ENCODE measurements at places on chromosomes 4 and X.

DNA sequence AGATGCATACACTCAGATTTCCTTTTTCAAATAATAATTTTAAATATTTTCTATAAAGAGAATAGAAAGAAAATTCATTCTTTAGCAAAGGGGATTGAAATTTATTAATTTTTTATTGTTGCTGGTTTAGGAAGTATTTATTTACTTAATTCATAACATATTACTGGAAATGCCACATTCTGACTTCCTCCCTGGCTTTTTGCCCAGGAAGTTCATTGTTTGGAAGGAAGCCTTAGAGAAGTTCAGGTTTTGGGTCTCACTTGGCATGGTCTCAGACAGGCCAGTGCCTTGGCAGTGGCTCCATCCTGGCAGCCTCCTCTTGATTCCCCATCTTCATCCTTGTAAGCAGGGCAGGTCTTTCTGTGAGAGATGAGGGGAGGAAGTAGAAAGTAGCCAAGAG, 50.5 kb downstream of the IL15 start:
- DNase-seq, result no peak

DNA sequence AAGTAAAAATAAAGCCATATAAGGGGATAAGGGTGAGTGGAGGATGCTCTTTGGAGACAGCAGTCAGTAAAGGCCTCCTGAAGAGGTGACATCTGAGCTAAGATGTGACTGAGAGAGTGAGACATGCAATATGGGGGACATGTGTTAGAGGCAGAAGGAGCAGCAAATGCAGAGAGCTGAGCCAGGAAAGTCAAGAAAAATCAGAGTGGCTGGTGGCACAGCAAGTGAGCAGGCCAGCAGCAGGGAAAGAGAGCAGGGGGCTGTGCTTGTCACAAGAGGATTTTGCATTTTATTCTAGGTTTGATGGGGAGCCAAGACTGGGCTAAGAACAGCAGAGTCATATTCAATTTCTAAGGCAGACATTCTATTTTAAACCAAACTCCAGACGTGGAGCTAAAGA, 394.5 kb downstream of the KCNIP4 start:
- no peak for DNase-seq

DNA sequence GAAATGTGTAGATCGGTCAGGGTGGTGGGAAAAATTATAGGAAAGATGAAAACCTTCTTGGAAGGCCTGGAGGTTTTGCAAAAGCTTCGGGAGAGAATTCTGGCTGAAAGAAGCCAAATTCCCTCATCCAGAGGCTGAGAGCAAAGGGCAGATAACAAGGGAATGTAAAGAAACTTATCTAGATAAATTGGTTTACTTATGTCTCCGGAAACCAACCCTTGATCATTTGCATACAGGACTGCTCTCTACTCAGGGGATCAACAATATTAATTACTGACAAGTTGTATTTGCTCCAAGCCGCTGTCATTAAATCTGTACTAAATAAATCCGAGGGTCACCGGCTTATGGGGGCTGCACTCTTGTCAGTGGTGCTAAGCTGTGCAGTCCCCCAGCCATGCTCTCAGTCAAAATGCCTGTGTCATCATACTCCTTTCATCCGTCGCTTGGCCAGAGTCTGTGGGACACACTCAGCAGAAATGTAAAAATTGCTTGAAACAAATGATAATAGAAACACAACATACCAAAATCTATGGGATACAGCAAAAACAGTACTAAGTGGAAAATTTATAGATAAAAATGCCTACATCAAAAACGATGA, 715.7 kb downstream of the KCTD8 start:
- DNase-seq, result no peak

DNA sequence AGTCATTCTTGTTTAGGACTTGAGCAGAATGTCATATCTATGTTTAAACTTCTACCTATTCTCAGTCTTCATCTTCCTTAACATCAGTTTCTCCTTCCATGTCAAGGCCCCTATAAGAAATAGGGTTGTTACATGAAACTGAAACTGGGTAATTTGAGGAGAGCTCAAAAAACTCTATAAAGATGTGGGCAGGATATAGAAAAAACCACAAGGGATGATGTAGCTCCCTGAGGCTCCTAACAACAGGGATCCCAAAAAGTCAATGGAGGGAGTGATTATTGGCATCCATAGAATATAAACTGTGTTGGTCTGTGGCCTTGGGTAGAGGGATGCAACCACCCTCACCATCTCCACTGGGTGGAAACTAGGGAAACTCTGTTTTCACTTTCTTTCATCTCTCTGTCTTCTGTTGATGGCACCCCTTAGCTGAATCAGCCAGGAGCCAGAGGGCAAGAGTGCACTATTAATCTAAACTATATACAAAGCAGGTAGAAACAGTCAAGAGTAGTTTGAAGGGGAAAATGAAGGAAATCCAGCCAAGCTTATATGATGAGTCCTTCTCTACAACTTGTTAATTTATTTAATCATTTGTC, 27.6 kb downstream of the C4orf54 start:
- DNase-seq, result no peak

- no peak for DNase-seq
These were observed 85.0 kb downstream of the TEX13C start for GRCh38 chrX:125404667-125405160.

DNA sequence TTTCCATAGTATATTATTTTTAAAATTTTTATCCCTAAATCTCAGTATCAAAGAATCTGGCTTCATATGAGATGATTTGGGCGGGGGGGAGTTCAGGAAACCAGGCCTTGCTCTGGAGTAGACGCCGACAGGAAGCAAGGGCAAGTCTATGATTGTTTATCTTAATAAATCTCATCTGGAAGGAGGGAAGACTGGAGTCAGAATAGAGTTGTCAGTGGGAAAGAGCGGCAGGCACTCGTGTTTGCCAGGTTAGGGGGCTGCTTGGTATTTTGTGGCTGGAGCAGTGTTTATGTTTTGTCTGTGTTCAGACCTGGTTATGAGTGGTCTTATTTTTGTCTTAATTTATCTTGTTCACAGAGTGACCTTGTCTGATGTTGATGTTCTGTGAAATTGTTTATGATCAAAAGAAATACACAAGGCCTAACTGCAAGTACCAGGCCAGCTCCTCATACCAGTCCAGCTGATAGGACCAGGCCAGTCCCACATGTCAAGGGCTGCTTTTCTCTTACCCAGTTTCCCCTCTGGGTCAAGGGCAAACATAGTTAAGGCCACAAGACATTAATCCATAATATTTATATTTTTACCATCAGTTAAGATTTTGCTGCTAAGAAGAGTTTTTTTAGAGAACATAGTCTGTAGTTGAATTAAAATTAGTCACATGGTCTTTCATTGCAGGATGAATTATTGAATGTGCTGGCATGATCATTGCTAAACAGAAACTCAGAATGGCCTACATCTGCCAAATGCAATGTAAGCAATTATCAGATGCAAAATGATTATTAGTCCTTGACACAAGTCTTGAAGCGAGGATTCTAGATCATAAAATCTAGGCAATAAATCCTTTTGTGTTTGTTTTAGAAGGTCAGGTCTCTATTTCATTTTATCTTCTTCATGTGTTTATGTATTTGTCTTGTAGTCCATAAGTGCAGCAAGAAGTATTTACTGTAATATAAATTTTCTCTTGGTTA, 176.5 kb downstream of the GASK1B start:
- DNase-seq, result no peak

DNA sequence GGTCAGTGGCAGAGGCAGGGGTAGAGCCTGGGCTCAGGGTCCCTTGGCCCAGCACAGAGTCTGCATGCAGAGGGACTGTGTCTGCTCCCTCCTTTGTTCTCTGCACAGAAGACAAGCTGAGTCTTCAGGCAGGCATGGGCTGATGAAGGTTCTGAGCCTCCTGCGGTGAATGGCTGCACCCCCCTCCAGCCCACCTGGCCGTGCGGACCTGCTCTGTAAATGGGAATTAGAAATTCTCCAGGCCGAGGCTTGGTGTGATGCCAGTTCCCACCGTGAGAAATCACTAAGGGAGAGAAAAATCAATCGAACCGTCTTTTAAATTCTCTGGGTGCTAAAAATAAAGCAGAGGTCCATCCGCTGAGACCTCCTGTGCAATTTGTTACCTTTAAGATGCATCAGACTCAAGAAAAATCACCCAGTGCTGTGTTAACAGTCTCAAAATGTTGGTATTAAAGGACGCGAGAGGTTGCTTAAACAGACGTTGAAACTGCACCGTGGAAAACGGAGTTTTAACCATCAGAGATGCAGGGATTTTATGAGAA, 96.0 kb downstream of the WFS1 start:
- no peak for DNase-seq

DNA sequence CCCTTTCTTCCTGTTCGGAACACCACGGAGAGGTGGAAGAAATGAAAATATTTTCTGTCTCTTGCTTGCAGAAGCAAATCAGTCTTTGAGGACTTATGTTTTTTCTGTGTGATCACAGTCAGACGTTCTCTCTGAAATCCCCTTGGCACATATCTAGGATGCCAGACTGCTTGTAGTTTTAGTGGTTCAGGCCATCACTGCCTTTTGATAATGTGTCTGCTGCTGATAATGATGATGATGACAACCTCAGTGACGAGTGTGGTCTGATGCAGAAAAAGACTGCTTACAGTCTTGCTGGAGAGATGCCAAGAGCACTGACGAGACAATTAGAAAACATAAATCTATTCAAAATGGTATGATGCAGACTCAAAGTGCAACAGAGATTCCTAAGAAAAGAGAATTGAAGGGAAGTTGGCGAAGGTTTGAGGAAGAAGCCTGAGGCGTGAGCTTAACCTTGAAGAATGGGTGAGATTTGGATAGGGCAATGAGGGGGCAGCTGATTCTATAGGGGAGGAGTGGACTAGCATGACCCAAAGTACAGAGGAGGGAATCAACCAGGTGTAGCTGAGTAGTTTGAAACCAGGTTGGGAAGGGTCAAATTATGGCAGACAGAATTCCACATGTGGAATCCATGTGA, 7.9 kb downstream of the RAB33A start:
- no peak for DNase-seq

- DNase-seq, result no peak
These were observed 187.0 kb upstream of the S100G start for GRCh38 chrX:16462912-16463311.

DNA sequence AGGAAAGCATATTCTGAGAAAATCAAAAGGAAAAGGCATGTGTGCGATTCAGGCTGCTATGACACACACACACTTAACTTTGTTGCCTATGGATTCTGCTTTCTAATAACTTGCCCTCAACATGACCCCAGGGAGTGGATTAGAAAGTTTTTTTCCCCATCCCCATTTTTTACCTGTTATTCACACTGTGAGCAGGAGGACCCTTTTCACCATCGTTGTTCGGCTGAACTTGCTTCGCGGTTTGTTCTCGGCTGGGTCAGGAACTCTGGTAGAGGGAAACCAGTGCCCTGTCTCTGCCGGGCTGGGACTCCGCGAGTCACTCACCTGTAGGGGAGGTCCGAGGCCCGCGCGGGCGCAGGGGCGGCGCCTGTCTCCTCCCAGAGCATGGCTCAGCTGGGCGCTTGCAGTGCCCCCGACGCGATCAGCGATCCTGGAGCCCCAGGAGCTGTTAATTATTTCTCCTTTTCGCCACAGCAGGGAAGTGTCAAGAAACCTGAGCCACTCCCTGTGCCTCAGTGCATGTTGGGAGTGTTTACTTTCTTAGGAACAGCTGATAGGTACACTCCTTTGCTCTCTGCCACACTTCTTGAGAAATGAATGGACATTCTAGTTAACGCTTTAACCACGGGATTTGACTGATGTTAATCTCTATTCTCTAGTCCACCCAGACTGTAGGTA, at the start of gene RASSF6:
TSS of gene RASSF6 (minus strand) at position 322 of the 678 bp plus-strand sequence. CDS start 8,641 bp downstream, outside the sequence.
- no peak for DNase-seq

DNA sequence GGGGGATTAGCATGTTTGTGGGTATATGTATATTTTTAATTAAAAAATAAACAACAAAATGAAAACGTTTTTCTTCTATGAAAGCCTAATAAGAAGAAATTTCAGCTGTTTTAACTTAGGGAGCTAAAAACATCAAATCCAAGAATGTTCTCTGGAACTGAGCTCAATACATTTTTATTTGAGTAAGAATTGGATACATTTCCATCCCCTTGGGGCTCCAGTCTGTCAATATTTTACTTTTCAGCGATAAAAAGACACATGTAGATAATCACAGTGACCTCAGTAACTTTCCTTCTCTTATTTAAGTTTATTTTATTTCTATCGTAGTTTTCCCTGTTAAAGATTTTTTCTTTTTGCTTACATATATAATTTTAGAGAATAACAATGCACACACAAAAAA, 59.3 kb downstream of the ELOVL6 start:
- no peak for DNase-seq

- DNase-seq, result no peak
These were observed 36.8 kb upstream of the IL1RAPL1 start for GRCh38 chrX:28550331-28550872.

DNA sequence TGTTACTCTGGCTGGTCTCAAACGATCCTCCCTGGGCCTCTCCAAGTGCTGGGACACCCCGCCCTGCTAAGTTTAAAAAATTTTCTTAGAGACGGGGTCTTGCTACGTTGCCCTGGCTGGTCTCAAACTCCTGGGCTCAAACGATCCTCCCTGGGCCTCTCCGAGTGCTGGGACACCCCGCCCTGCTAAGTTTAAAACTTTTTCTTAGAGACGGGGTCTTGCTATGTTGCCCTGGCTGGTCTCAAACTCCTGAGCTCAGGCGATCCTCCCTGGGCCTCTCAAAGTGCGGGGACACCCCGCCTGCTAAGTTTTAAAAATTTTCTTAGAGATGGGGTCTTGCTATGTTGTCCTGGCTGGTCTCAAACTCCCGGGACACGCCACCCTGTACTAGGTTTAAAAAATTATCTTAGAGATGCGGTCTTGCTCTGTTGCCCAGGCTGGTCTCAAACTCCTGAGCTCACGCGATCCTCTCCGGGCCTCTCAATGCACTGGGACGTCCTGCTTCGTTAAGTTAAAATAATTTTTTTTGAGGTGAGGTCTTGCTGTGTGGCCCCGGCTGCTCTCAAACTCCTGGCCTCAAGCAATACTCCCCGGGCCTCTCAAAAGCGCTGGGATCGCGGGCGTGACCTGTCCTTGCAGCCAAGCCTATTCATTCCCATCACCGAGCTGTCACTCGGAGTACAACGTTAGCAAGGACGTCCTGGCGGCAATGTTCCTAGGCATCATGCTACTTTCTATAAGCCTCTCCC, 1.1 kb downstream of the SLC25A6 start:
- DNase-seq, result no peak

GRCh38 chrX:154991039-154991438, 31.5 kb downstream of the F8 start:
- DNase-seq, result no peak

DNA sequence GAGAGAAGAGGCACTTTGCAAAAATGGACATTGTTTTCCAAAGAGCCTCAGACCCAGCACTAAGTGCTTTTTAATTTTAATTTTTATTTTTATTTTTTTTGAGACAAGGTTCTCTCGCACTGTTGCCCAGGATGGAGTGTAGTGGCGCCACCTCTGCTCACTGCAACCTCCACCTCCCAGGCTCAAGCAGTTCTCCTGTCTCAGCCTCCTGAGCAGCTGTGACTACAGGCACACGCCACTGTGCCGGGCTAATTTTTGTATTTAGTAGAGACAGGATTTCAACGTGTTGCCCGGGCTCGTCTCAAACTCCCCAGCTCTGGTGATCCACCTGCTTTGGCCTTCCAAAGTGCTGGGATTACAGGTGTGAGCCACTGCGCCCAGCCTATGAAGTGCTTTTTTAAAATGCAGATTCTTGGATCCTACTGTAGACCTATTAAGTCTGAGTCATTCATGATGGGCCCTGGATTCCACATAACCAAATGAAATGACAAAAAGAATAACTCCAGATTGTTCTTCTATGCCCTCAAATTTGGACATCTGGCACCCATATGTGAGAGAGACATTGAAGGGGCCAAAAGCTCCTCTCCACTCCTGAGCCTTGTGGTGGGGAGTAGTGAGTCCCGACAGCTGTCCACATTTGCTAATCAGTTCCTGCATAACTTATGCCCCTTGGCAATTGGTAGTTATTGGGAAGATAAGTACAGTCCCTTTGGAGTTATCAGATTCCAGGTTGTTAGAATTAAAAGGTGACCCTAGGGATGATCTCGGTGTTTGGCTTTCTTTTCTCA, 3.6 kb downstream of the NOCT start:
- DNase-seq, result no peak

Data from stimulated activated CD8-positive, alpha-beta memory T cell treated with anti-CD3 and anti-CD28 coated beads, Interleukin-4, amount 100 ng/mL, for 1 hour (primary cell).